ENCODE measurements at places on chromosomes 7 and 10. TPM values are rescaled to one million over a fixed set of nuclear protein-coding genes. Genes with fewer than 3 reads are reported as not detected.

The ETV1 gene
- not detected for total RNA-seq

The PLXNA4 gene
- total RNA-seq = 0.02 TPM

The FAM180A gene
- total RNA-seq = not detected

The MAGI2 gene
- total RNA-seq = 0.07 TPM

The CTBP2 gene
- 0.42 TPM for total RNA-seq

The HTR5A gene
- total RNA-seq = not detected

DNA sequence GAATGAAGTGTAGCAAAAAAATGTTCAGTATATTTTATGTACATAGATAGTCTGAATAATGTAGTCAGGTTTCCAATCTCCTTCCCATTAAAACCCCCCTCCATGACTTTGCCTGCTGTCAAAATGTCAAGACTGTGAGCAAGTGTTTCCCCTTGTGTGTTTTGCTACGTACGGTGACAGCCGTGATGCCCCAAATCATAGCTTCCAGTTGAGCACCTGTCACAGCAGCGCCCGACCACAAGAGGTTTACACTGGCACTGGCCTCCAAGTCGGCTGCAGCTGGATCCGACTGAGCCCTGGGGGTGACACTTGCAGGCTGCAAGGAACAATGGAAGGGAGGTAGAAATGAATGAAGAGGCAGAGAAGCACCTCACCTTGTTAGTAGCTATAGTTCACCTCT lies 62.3 kb downstream of the LAMB4 start:
- no peaks in the 10 kb centered on the region for H3K27me3 ChIP-seq
- H3K27ac ChIP-seq = no peak overlapping the region
- H3K4me3 ChIP-seq = no peak overlapping the region
- H3K4me1 ChIP-seq = peaks cover 3% of the 10 kb centered on the region
- H3K36me3 ChIP-seq = no peaks in the 10 kb centered on the region

DNA sequence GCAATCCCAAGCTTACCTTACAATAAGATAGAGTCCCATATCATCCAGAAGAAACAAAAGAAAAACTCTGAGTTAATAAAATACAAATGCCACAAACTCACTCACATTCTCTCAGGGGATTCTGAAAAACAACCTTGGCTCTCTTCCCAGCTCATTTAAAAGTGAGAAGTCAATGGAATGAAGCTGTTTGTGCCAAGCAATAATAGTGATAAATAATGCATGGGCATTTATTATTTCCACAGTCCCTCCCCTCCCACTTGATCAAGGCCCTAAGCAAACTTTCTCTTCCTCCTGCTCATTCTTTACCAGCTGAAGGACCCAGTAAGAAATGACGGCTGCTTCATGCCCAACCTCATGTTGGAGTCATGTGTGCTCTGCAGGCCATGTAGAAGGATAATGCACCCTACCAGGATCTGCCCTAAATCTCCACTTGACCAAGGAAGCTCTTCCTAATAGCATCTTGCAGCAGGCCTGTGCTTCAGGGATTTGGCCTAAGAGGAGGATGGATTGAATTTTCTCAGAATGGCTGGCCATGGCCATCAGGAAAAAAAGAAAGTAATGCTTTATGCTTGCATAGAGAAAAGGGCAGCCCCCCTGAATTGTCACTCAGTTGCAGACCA lies 451.3 kb downstream of the GPAM start:
- H3K4me1 ChIP-seq = no peaks in the 10 kb centered on the region
- H3K36me3 ChIP-seq = no peaks in the 10 kb centered on the region
- no peak for DNase-seq
- H3K27me3 ChIP-seq = peaks cover 8% of the 10 kb centered on the region
- no peak overlapping the region for H3K27ac ChIP-seq

GRCh38 chr7:54796150-54796549 lies 37.1 kb upstream of the SEC61G start:
- H3K4me3 ChIP-seq = no peak overlapping the region
- no peak overlapping the region for H3K27ac ChIP-seq
- peaks cover 8% of the 10 kb centered on the region for H3K27me3 ChIP-seq
- no peak for DNase-seq
- no peaks in the 10 kb centered on the region for H3K36me3 ChIP-seq
